ENCODE measurements at places on chromosomes 1 and 21. TPM values are rescaled to one million over a fixed set of nuclear protein-coding genes. Genes with fewer than 3 reads are reported as not detected.

The KCNJ9 gene
- not detected for total RNA-seq

The WNT3A gene
- total RNA-seq = 6.0 TPM

The TCHH gene
- total RNA-seq = 0.15 TPM

The DNAI4 gene
- total RNA-seq = 19.9 TPM

The CLCA4 gene
- not detected for total RNA-seq

The LCK gene
- 7.5 TPM for total RNA-seq

The FAAP20 gene
- total RNA-seq = 50.9 TPM

The PPFIA4 gene
- total RNA-seq = 1.3 TPM

- no peaks in the 10 kb centered on the region for H3K4me1 ChIP-seq
- H3K27me3 ChIP-seq = no peaks in the 10 kb centered on the region
- H3K36me3 ChIP-seq = no peaks in the 10 kb centered on the region
- no peak overlapping the region for H3K4me3 ChIP-seq
Measured at GRCh38 chr1:77524038-77524437, 158.4 kb downstream of the ZZZ3 start.

GRCh38 chr1:221998781-221999180 is 256.9 kb upstream of the DUSP10 start:
- no peaks in the 10 kb centered on the region for H3K36me3 ChIP-seq
- H3K4me3 ChIP-seq = no peak overlapping the region
- no peak for DNase-seq

GRCh38 chr21:35026153-35026500 is 23.0 kb downstream of the RUNX1 start:
- no peak for DNase-seq
- H3K36me3 ChIP-seq = no peaks in the 10 kb centered on the region
- peak overlapping the region; percentile 31 for H3K4me3 ChIP-seq
- H3K27me3 ChIP-seq = no peaks in the 10 kb centered on the region
- peaks cover 38% of the 10 kb centered on the region for H3K4me1 ChIP-seq

- DNase-seq = no peak
- H3K4me1 ChIP-seq = peaks cover 5% of the 10 kb centered on the region
- no peaks in the 10 kb centered on the region for H3K36me3 ChIP-seq
- H3K4me3 ChIP-seq = no peak overlapping the region
- H3K27me3 ChIP-seq = no peaks in the 10 kb centered on the region
Measured at GRCh38 chr1:114122941-114123618, 30.6 kb downstream of the SYT6 start.

DNA sequence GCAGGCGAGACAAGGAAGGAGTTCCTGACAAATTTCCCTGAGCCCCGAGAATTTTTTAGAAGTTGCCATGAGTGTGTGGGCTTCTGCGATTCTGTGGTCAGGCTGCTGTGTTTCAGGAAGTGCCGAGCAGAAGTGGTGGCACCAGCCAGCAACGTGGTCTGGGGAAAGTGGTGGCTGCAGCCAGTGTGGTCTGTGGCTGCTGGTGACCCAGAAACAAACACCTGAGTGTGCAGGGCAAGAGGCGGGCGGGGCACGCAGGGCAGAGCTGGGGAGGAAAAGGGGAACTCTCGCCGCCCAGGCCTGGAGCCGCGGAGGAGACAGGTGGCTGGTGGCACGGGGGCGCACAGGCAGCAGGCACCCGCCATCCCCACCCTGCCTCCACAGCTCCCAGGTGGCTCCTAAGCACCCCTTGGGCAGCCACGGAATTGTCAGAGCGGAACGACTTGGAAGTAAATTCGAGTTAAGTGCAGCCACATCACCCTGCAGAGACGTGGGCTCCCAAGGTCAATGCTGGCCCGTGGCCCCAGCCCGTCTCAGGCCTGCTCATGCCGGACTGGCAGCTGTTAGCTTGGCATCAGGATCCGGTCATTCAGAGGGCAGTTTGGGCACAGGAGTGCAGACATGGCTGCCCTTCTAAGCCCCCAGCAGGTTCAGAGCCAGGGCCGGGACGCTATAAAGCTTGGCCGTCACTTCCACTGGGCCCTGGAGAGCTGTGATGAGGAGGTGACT is 25.1 kb downstream of the PRDM16 start:
- H3K27ac ChIP-seq = no peak overlapping the region
- peaks cover 4% of the 10 kb centered on the region for H3K27me3 ChIP-seq
- H3K36me3 ChIP-seq = no peaks in the 10 kb centered on the region
- no peak for DNase-seq
- no peaks in the 10 kb centered on the region for H3K4me1 ChIP-seq

- no peak overlapping the region for H3K4me3 ChIP-seq
- peaks cover 24% of the 10 kb centered on the region for H3K4me1 ChIP-seq
- DNase-seq = no peak
- H3K36me3 ChIP-seq = peaks cover 100% of the 10 kb centered on the region
- H3K27ac ChIP-seq = peak overlapping the region; percentile 12
Measured at GRCh38 chr1:15938628-15939161, 37.2 kb downstream of the ZBTB17 start.
